Cortex of kidney (tissue), 1 donor: ENCODE measurements at places on chromosomes 4 and X.
A peak's percentile ranks its signal among the peaks of the same experiment; 100 is the strongest.

DNA sequence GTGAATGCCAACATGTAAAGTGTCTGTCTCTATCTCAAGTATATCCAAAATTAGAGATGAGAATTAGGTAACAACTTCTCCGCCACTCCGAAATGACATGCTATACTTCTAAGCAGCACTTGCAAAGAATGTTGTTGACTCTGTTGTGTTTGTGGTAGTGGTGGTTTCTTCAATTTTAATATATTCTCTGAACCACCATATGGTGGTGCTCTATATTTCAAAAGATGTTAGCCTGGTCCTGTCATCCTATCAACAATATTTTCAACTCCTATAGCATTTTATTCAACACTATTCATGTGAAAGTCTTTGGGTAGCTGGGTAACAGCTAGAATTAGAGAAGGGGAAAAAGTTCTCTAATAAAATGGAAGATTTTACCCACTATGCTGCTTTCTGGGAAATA lies 1622.8 kb upstream of the IGFBP7 start:
- no peak for DNase-seq

DNA sequence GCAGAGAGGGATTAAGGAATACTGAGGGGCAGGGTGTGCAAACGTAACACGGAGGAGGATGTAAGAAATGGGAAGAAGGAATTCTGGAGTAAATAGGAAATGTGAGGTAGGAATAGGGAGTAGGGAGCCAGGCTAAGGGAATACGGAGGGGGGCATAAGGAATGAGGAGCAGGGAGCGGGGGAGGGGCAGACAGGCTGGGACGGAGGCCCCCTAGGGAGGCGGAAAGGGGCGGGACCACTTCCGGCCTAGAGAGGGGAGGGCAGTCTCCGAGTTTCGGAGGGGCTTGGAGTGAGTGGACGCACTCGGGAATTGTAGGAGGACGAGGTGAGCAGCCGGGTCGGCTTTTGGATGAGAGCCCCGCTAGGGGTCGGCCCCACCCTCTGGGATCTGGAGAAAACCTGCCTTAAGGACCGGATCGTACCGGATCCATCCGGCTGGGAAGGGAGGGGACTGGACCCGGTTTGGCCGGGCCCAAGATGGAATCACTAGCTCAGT lies 612 bp downstream of the MAGED2 start:
- DNase-seq = peak; percentile 12

DNA sequence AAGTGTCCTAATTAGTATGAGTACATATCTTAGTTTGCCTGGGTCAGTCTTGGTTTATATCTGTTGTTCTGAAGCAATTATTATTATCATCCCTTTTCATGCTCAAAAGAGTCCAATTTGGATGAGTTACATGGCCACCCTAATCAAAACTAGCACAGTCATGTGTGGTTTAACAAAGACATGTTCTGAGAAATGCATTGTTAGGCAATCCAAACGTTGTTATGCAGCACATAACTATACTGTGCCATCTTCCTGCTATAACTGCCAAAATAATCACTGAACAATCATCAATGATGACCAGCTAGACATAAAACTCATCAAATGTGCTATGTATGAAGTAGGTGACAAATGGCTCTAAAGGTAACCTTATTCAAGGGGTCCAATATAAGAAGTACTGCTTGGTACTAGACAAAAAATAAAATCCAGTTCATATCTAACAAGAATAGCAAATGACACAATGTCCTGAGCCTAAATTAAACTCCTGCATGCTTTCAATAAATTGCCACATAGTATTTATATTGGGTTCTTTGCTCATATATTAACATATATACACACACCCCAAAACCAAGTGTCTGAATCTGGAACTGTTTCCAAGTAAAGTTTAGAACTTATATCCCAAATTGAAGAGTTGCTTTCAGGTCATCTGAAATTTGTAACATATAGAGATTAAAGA lies 41.9 kb downstream of the CNOT6L start:
- no peak for DNase-seq

GRCh38 chr4:168710353-168710946 lies 213.6 kb downstream of the PALLD start:
- DNase-seq = no peak

DNA sequence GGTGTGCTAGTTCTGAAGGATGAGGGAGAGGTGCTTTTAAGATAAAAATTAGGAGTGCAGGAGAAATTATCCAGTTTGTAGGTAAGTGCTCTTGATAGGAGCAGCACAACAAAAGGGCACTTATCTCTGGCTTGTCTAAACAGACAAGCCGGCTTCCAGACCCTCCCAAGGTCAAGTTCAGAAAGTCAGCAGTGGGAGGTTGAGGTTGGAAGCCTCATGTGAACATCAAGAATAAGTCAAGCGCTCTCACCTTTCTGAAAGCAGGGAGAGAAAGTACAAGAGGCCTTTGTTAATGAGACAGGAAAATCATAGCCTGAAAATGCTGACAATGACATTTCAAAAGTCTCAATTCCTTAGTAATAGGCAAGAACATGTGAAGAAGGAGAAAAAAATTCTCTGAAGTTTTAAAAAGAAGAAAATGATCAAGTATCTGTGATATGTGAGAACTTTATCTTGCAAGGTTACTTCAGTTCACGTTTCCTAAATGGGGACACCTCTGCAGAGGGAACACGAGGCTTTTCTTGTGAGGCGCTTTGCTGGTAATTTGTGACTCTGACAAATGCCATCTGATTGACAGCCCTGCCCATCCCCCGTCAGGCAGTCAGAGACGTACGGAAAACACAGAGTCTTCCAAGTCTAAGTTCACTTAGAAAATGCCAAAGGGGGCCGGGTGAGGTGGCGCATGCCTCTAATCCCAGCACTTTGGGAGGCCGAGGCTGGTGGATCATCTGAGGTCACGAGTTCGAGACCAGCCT lies 62.2 kb downstream of the TIGD2 start:
- no peak for DNase-seq

- DNase-seq = no peak
Observed at GRCh38 chrX:45165726-45166125, 35.0 kb downstream of the DIPK2B start.

DNA sequence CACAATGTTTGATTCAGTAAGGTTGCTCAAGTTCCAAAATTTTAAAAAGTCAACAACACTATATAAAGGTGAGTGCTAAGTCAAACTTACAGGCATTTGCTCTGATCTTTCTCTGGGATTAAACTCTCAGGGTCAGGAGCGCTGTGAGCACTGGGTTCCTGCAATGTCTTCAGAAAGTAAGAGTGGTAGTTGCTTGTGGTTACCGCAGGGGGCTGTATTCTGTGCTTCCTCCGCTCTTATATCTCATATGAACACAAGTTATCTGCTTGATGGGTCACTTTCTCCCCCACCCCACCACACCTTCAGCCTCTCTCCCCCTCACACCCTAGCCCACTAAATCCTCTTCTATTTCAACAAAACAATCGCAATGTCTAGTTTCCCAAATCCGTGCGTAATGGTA lies 116.4 kb upstream of the IGSF1 start:
- no peak for DNase-seq

DNA sequence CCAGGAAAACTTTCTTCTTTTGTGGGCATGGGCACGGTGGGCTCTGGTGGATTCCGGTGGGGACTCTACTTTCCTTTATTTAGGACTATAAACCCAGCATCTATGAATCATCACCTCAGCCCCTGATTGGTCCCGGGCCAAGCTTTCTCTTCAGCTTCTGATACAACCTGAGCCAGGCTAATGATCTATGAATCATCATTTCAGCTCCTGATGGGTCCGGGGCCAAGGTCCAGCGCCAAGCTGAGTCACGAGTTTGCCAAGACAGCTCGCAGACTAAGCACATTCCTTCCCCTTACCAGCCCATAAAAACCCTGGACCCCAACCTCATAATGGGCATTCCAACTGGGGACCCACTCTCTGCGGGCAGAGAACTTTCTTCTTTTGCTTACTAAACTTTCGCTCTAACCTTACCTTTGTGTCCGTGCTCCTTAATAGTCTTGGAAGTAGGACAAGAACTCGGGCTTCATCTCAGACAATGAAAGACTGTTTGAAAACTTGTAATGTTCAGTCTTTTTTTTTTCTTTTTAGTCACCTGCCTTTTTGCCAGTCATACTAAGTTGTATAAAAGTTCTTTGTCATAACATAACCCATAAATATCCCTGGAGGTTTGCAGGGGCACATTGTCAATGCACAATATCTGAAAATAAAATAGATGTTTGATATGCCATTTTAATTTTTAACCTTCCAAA lies 904.9 kb upstream of the EPHA5 start:
- DNase-seq = no peak

GRCh38 chrX:136162827-136163570 lies 15.7 kb downstream of the FHL1 start:
- DNase-seq = no peak

- no peak for DNase-seq
Observed at GRCh38 chrX:19107035-19107434, 15.2 kb downstream of the ADGRG2 start.

- DNase-seq = no peak
Observed at GRCh38 chr4:25330335-25330734, 17.8 kb downstream of the ZCCHC4 start.
